ENCODE measurements at places on chromosomes 4 and X.

- no peak for DNase-seq
These were observed 45.9 kb downstream of the PTCHD1 start for GRCh38 chrX:23380581-23380980.

DNA sequence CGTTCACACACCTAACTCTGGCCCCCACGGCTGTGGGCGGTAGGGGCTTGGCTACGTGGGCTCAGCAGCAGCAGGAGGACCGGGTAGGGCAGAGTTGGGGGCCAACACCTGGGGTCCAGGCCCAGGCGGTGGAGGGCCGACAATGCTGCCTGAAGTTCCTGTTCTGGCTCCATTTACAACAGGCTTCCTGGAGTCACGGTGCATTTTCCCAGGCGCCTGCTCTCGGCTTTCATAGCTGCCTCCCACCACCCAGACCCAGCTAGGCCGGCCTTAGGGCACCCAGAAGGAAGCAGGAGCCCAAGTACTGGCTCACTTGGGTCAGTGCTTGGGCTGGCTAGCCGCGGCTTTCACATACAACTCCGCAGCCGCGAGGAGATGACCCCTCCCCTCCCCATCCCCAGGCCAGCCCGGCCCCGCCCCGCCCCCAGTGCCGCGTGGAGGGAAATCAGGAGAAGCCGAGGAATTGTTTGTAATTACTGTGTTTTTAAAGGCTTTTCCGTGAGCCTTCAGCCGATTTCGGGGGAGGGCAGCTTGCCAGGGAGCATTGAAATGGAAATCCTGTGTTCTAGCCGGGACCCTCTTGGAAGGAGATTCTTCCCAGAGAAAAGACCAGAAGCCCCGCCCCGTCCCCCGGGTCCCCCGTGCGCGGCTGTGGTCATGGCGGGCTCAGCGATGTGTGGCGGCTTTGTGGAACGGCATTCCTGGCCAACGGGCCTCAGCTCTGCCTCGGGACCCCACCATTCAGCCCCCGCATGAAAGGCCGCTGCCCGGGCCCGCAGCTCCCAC is 28.5 kb downstream of the PJA1 start:
- DNase-seq, result no peak

- DNase-seq, result no peak
These were observed 54.9 kb downstream of the LINC00632 start for GRCh38 chrX:140764401-140764919.

GRCh38 chr4:5755161-5755560 is 44.2 kb downstream of the EVC start:
- DNase-seq, result no peak

DNA sequence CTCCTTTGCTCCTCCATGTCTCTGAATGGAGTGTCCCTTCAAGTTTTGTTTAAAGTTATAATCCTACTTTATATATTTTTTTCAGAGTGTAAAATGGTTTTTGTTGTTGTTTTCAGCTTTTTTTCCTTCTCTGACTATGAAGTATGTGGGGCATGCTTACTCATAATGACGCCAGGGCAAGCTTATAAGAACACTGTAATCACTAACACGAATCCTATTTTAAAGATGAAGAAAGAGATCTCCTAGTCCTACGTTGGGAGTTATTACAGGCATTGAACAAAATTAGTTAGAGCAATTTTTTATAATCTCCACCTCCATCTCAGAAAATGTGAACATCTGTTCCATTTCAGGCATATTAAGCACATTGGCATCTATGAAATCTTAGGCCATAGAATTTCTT is 268.1 kb upstream of the MAGEB2 start:
- no peak for DNase-seq

DNA sequence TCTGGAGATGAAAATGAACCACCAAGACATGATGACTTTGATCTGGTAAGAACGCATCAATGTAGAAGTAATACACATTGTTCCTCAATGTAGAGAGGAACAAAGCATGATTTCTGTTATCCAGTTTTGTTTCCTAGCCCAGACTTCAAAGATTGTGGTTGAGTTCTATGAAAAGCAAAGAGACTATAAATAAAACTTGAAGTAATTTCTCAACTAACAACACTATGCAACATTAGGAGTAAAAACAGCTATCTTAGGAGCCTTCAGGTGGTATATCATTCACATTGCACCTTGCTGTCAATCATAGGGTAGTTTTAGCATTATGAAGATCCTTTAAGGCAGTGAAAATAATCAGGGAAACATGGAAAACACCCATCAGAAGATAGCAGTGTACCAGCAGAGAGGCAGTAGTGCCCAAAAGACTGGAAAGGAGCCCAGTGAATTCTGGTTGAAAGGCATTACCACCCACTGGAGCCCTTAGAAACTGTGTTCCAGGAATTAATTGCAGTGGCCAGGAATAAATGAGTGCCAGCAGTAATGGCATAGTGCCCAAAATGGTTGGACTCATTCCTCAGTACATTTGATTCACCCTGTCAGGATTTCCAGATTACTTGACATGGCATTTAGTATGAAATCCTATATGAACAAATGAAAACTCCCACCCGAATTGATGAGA is 300.7 kb upstream of the CXXC4 start:
- DNase-seq, result no peak

GRCh38 chr4:41294445-41295062 is 37.8 kb downstream of the UCHL1 start:
- DNase-seq, result no peak

- DNase-seq, result no peak
These were observed 35.0 kb downstream of the IRF2 start for GRCh38 chr4:184439386-184439785.
